ENCODE measurements at places on chromosomes 13 and 19.
A peak's percentile ranks its signal among the peaks of the same experiment; 100 is the strongest.

DNA sequence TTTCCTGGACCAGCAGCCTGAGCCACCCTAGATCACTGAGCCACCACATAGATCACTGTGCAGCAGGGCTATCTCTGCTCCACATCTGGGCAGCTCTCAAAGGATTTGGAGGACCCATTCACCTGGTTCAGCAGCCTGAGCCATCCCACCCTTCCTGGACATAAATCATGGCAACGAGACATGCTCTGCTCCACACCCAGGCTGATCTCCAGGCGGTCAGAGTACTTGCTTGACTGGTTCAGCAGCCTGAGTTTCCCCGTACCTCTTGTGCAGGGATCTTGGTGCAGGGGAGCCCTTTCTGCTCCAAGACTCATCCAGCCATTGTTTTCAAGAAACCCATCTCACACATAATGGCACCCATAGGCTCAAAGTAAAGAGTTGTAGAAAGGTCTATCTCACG lies 195.3 kb downstream of the LIG4 start:
- no peak for DNase-seq

GRCh38 chr19:43826787-43827754 lies at the start of gene ZNF283:
Gene ZNF283 (plus strand): TSS chr19:43827321. CDS start chr19:43833505, 6,184 bp downstream.
- peak; percentile 94 for DNase-seq

- DNase-seq, result no peak
Observed at GRCh38 chr13:44719857-44720671, 143.9 kb upstream of the TSC22D1 start.

DNA sequence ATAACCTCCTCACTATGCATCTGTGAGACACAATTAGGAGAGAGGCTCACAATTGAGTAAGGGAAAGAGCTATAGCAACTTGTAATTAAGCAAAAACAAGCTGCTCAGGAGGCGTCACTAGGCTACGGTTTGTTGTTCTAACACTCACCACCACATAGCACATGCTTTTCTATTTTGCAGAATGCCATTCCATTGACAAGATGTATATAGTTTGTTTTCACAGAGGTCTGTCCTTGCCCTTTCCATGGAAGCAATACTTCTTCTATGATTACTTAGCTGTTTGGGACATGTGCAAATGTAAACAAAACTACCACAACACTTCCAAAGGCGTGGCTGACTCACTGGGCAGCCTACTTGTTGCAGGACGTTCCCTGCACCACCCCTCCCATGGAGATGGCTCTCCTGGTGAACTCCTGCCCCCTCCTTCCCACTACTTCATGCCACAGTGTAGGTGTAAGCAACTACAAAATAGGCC lies 33.9 kb upstream of the FAM216B start:
- no peak for DNase-seq

- DNase-seq, result no peak
Observed at GRCh38 chr13:94058821-94059360, 420.6 kb downstream of the DCT start.

- no peak for DNase-seq
Observed at GRCh38 chr19:28563964-28564921, 648.7 kb downstream of the UQCRFS1 start.

- DNase-seq, result peak; percentile 77
Observed at GRCh38 chr19:33778089-33778791, 18.4 kb upstream of the KCTD15 start.

- DNase-seq, result no peak
Observed at GRCh38 chr13:40391788-40392187, 274.7 kb downstream of the FOXO1 start.
